ENCODE measurements at places on chromosomes 5 and 9.
A peak's percentile ranks its signal among the peaks of the same experiment; 100 is the strongest.

DNA sequence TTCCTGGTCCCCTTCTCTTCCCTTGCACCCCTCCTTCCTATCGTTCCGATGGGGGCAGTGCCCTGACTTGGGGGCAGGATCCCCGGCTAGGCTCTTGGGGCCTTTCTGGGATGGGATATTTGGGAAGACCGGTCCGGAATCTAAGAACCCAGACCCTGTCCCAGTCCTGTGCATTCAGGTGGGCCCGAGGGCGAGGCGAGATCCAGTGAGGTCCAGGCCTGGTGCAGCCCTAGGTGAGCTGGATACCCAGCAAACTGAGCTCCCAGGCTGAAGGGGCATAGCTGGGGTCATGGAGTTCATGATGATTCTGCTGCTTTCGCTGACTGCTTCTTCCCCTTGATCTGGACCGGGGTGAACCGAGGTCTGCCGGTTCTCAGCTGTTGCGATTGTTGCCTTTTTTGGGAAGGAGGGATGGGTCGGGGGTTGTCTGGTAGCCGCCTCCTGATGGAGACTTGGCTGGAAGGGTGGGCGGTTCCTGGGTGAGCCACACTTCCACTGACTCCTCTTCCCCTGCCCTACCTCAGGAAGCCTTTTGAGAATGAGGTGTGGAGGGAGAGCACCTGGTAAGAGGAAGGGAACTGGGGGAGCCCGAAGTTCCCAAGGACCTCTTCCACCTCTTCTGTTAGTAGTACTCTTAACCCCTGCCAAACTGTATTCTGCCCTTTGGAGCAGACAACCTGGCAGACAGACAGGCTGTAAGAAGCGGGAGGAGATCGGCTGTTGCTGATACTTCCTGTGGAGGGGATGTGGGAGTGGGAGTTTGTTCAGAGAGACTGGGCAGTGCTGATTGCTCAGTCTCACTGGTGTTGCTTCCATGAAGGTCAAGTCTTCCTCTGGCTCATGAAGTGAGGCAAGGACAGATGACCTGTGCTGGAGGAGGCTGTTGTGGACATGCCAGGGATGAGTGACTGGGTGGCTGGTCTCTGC, 1.0 kb downstream of the LRRC8A start:
- no peak for DNase-seq

DNA sequence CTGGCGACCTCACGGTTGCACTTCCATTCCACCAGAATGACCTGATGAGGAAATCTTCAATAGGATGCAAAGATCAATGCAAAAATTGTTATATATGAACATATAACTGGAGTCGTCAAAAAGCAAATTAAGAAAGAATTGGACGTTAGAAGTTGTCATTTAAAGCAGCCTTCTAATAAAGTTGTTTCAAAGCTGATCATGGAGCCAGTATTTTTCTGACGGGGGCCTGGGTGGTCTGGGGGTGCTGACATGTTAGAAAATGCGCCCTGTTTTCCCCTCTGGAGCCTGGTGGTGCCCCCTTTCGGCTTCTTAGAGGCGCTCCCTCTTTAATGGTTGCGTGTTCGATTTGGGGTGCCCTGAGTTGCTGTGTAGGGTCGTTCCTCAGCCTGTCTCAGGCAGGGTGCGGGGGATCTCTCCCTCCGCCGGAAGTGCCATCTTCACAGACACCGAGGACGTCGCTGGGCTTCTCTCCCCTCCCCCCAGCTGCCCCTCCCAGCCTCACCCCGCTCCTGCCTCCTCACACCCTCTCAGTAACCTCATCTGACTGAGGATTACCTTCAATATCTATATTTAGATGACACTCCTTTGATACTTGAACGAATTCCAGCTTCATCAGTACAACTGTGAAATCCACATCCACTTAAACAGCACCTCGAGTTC, 18.3 kb downstream of the PTGES2 start:
- no peak for DNase-seq

GRCh38 chr5:76277736-76278135, 125.3 kb upstream of the IQGAP2 start:
- DNase-seq, result no peak

- peak; percentile 58 for DNase-seq
Observed at GRCh38 chr9:96071076-96071814, 195.8 kb downstream of the ERCC6L2 start.

- no peak for DNase-seq
Observed at GRCh38 chr9:136714096-136714892, 1.9 kb downstream of the DIPK1B start.

DNA sequence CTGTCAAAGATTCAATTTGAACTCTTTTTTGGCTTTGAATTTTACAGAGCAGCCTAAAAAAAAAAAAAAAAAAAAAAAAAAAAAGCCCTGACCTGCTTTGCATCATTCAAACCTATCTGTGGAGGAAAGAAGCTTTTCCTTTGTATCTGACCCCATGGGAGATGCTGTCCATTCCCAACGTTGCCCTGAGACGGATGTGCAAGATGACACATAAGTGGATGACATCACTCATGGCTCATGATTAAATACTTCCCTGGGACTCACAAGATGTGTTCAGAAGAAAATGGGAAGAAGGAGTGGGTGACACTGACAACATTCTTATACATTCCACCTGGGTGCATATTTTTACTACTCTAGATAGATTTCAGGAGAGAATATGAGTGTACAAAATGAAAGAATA, 245.7 kb upstream of the ELAVL2 start:
- peak; percentile 2 for DNase-seq

DNA sequence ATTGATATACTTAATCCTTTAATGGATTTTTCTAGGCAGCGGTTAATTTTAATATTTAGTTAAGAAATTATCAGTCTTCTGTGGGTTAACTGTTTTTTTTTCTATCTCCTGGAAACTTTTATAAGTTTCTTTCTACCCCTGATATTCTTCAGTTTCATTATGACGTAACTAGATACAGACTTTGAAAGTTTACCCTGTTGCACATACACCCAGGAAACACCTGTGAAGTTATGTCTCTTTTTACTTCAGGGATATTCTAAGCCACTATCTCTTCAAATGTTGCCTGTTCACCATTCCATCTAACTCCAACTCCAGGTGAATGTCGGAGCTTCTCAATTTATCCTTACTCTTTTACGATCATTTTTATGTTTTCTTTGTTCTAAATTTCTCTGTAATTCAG, 329.0 kb downstream of the ICE1 start:
- no peak for DNase-seq

DNA sequence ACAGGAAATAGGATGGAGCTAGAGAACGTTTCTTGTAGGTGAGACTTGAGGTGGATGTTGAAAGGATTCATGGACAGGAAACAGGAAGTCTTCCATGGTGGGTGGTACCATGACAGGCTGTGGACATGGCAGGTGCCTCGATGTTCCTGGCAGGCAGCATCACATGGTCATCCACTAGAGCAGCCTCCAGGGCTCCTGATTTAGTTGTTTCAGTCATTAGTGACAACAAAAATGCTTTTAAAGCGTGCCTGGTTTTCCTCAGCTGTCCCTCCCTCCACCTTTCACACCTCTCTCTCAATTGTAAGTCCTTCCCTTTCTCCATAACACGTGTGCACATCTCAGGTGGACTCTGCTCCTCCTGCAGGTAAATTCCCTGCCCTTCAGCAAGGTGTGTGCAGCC, 25.2 kb upstream of the ASPN start:
- DNase-seq, result no peak

DNA sequence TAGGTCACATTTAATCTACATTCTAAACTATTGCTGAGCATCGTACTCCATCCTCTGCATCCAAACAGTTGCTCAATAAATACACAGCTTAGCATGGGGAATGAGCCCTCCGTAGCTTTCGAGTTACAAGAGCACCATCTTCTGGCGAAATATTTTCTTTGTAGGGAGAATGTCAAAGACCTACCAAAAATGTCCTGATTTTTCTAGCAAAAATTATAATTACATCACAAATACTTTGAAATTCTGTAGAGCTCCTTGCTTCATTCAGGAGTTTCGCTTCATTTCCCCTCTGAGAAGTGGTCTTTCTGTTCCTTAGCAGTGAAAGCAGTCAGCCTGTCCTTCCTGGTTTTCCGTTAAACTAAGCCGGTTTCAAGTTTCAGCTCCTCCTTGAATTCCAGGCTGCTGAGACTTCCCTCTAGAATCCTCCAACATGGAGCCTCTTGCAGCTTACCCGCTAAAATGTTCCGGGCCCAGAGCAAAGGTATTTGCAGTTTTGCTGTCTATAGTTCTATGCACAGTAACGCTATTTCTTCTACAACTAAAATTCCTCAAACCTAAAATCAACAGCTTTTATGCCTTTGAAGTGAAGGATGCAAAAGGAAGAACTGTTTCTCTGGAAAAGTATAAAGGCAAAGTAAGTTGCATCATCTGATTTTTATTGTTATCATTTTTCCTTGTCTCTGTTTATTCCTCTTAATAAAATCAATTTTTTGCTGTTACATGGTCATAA, at the start of gene GPX8:
Gene GPX8 (plus strand): TSS at position 409 of the 730 bp plus-strand sequence. CDS start 22 bp downstream, at position 431.
- peak; percentile 76 for DNase-seq

DNA sequence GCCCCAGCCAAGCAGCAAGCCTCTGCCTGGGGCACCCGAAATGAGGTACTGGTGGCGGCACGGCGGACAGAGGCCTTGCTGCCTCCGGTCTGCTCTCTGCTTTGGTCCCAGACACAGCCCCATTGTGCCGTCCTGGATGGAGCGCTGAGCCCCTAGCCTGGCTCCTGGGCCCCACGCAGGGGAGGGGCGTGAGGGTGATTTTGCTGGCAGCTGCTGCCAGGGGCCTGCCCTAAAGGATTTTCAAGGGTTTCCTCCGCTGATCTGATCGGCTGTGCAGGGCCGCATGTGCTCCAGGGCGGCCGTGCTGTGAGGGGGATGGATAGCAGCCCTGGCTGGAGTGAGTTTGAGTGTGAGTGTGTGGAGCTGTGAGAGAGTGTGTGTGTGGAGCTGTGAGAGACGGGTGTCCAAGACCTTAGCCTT, 1.3 kb downstream of the GPSM1 start:
- DNase-seq, result no peak

DNA sequence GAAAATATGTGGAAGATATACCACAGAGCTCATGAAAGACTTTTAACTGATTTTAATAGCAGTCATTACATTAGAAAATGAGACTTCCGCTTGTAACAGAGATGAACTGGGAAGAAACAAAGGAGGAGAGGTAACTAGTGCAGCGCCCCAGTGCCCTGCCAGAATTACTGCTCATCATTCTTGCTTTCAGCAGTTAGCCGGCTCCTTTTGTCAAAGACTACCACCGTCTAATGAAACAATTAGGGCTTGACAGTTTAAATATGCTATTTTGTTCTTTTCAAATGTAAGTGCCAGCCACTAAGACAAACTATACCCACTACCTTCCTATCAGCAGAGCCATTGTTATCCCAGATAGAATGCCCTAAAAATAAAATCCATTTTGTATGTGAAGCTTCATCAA, 328.4 kb downstream of the EFNA5 start:
- no peak for DNase-seq

GRCh38 chr5:137344723-137345322, 154.3 kb downstream of the SPOCK1 start:
- DNase-seq, result peak; percentile 60

GRCh38 chr5:168162464-168162863, 129.0 kb upstream of the WWC1 start:
- DNase-seq, result no peak

GRCh38 chr5:151454166-151454565, 6.8 kb downstream of the SLC36A1 start:
- DNase-seq, result no peak

DNA sequence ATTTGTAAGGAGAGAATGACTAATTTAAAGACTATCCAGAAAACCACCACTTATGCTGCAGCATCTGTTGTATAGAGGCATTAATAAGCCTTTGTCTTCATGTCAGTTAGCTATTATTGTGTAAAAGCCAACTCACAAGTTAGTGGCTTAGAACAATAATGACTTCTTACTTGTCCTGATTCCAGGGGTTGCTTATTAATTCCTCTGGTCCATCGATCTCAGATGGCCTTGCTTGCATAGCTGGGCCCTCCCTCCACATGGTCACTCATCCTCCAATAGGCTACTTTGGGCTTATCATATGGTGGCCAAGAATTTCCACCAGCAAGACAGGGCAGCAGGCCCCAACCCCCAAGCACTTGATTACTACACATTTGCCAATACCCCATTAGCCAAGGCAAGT, 44.5 kb upstream of the STK32A start:
- no peak for DNase-seq

Data from A549 (cell line).